ENCODE measurements at places on chromosomes 7 and 10.

GRCh38 chr7:80785961-80786536 lies 132.8 kb downstream of the SEMA3C start:
- H3K4me1 ChIP-seq, result no peaks in the 10 kb centered on the region
- H3K27ac ChIP-seq, result no peak overlapping the region
- H3K4me3 ChIP-seq, result no peak overlapping the region

DNA sequence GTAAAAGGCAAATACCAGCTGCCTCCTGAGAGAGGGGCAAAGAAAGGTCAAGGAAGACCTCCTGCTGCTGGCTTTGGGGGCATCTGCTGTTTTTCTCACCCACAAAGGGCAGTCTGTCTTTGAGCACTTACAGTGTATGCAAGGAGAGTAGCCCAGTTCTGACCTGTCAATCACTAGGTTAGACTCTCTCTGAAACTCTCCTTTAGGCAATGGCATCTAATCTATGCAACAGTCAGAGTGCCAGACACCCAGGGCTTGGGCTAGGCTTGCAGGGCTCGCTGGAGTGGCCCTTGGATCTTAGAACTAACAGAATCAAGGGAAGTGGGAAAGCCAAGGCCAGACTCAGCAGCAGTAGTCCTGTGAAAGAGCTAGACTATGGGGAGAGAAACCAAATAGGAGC lies 522.9 kb downstream of the NRG3 start:
- no peaks in the 10 kb centered on the region for H3K4me1 ChIP-seq
- no peaks in the 10 kb centered on the region for H3K27me3 ChIP-seq
- H3K36me3 ChIP-seq, result no peaks in the 10 kb centered on the region
- DNase-seq, result no peak
- H3K27ac ChIP-seq, result no peak overlapping the region

GRCh38 chr10:2733278-2733963 lies 333.9 kb upstream of the PFKP start:
- no peak overlapping the region for H3K27ac ChIP-seq
- H3K4me3 ChIP-seq, result no peak overlapping the region
- DNase-seq, result no peak

DNA sequence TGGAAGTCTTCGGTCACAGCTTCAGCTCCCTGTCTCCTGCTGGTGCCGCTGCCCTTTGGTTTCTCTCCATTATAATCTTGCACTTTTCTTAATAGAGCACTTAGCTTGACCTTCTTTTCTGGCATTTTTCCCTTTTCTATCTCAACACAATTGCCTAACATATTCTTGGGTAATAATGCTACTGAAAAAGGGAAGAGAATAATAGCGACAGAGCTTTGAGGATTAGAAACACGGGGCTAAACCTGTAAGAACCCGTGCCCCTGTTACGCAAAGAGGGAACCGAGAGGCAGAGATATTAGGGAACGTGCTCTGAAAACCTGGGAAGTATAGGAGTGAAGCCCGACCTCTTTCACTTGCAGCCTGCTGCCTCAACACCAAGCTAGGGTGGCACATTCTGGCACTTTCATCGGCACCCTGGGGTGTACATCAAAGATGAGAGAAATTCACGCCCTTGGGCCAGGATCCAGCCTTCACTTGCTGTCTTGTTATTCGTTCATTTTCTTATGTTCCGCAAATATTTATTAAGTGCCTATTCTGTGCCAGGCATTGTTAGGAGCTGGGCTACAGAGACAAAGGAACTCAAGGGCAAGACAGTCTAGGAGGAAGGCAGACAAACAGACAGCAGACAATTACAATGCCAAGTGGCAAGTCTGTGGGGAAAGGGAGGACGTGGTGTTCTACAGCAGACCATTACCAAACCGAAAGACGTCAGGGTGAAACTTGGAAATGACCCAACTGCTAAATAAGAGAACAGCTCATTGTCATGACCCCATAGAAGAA lies 33.0 kb upstream of the GALNTL5 start:
- no peak for DNase-seq
- no peak overlapping the region for H3K4me3 ChIP-seq
- H3K27me3 ChIP-seq, result no peaks in the 10 kb centered on the region
- no peaks in the 10 kb centered on the region for H3K36me3 ChIP-seq
- H3K27ac ChIP-seq, result no peak overlapping the region

DNA sequence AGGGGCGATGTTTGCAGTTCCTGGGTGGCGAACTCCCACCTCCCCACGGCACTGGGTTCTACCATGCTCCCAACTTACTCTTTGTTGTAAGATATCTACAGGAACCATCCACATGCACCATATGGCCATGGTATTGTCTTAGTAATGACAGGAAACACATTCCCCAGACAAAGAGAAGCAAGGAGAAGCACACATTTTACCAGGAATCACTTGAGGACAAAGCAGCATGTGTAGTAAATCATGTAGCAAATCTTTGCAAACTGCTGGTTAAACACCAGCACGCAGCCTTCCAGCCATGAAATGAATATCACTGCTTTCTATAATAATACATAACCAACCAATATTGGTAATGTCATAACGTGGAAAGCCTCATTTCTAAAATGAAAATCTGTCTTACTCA lies 101.2 kb downstream of the NRP1 start:
- H3K4me1 ChIP-seq, result peaks cover 85% of the 10 kb centered on the region
- H3K27ac ChIP-seq, result peak overlapping the region; percentile 99
- H3K27me3 ChIP-seq, result no peaks in the 10 kb centered on the region

GRCh38 chr7:81478664-81479063 lies 291.2 kb downstream of the HGF start:
- no peak overlapping the region for H3K4me3 ChIP-seq
- DNase-seq, result no peak
- no peaks in the 10 kb centered on the region for H3K27me3 ChIP-seq
- no peaks in the 10 kb centered on the region for H3K36me3 ChIP-seq
- no peak overlapping the region for H3K27ac ChIP-seq
- H3K4me1 ChIP-seq, result no peaks in the 10 kb centered on the region

DNA sequence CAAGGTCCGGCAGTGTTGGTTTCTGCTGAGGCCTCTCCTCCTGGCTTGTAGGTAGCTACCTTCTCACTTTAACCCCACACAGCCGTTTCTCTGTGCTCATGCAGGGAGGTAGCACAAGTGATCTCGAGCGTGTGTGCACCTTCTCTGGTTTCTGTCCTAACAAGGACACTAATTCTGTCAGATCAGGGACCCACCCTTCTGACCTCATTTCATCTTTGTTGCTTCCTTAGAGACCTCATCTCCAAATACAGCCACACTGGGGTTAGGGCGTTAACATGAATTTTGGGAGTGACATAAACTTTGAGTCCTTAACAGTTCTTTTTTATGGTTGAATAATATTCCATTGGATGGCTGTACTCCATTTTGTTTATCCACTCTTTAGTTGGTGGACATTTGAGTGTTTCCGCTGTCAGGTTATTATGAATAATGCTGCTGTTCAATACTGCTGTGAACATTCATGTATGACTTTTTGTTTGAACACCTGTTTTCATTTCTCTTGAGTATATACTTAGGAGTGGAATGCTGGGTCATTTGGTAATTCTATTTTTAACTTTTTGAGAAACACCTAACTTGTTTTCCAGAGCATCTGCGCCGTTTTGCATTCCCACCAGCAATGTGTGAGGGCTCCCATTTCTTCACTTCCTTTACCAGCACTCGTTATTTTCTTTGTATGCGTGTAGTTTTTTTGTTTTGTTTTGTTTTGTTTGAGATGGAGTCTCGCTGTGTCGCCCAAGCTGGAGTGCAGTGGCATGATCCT lies 57.5 kb downstream of the LCOR start:
- no peak for DNase-seq
- H3K36me3 ChIP-seq, result no peaks in the 10 kb centered on the region
- H3K27me3 ChIP-seq, result no peaks in the 10 kb centered on the region
- H3K4me3 ChIP-seq, result no peak overlapping the region
- H3K4me1 ChIP-seq, result no peaks in the 10 kb centered on the region
- H3K27ac ChIP-seq, result no peak overlapping the region

DNA sequence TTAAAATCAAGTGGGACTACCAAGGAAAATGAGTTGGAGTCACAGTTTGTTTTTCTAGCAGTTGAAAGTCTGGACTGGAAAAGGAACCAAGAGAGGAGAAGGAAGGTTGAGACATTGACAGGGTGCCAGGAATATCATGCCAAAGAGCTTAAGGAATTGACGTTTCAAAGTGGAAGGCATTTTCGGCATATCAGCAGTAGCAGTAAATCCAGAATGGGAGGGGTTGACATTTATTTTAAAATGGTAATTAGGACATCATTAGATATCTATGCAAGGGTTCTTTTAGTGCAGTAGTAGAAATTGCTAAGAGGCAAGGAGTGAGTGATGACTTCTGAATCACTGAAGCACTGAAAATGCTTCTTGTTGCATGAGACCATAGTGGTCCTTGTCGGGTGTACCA lies 335.9 kb upstream of the PLXDC2 start:
- no peak overlapping the region for H3K27ac ChIP-seq
- H3K4me3 ChIP-seq, result no peak overlapping the region
- no peaks in the 10 kb centered on the region for H3K4me1 ChIP-seq
- no peaks in the 10 kb centered on the region for H3K36me3 ChIP-seq

GRCh38 chr7:146683439-146683838 lies 566.8 kb downstream of the CNTNAP2 start:
- H3K4me3 ChIP-seq, result no peak overlapping the region
- no peak overlapping the region for H3K27ac ChIP-seq
- H3K27me3 ChIP-seq, result no peaks in the 10 kb centered on the region
- H3K36me3 ChIP-seq, result no peaks in the 10 kb centered on the region
- DNase-seq, result no peak

DNA sequence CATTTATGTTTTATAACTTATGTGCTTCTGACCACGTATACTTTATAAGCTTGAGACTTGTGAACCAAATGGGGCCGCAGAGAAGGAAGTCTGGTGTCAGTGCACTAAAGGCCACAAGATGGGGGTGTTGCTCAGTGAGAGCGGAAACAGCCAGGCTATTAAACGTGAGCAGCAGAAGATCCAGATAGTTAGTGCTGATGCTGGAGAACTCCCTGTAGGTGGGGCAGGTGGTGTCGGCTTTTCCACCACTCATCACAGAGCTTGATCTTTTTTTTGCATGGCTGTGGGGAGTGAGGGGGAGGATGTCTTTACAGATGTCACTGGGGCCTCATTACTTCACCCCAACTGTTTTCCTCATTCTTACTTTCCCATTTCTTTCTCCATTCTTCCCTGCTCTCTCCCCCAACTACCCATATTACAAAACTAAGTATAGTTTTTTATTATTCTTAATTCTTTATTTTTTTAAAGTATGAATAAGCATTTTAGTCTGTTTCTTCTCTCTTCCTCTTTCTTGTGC lies 34.7 kb downstream of the ACADSB start:
- H3K36me3 ChIP-seq, result no peaks in the 10 kb centered on the region
- H3K4me3 ChIP-seq, result no peak overlapping the region
- no peak overlapping the region for H3K27ac ChIP-seq
- no peaks in the 10 kb centered on the region for H3K27me3 ChIP-seq
- DNase-seq, result peak; percentile 61
- no peaks in the 10 kb centered on the region for H3K4me1 ChIP-seq

DNA sequence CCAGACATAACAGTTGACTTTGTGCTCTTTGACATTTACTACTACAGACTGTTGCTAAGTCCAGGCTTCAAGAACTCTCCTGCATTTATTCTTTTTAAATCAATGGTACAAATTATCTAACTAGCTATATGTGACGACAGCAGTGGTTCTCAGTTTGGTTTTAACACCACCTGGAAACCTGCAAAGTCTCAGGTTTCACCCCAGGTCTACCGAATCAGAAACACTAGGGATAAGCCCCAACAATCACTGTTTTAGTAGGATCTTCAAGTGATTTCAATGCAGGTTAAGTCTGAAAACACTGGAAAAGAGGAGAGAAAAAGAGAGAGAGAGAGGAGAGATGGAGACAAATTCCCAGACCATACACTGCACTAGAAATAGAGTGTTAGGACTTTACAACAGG lies 519.0 kb downstream of the PCDH15 start:
- DNase-seq, result no peak
- no peaks in the 10 kb centered on the region for H3K27me3 ChIP-seq
- H3K27ac ChIP-seq, result no peak overlapping the region
- H3K4me3 ChIP-seq, result no peak overlapping the region
- no peaks in the 10 kb centered on the region for H3K4me1 ChIP-seq
- H3K36me3 ChIP-seq, result no peaks in the 10 kb centered on the region

DNA sequence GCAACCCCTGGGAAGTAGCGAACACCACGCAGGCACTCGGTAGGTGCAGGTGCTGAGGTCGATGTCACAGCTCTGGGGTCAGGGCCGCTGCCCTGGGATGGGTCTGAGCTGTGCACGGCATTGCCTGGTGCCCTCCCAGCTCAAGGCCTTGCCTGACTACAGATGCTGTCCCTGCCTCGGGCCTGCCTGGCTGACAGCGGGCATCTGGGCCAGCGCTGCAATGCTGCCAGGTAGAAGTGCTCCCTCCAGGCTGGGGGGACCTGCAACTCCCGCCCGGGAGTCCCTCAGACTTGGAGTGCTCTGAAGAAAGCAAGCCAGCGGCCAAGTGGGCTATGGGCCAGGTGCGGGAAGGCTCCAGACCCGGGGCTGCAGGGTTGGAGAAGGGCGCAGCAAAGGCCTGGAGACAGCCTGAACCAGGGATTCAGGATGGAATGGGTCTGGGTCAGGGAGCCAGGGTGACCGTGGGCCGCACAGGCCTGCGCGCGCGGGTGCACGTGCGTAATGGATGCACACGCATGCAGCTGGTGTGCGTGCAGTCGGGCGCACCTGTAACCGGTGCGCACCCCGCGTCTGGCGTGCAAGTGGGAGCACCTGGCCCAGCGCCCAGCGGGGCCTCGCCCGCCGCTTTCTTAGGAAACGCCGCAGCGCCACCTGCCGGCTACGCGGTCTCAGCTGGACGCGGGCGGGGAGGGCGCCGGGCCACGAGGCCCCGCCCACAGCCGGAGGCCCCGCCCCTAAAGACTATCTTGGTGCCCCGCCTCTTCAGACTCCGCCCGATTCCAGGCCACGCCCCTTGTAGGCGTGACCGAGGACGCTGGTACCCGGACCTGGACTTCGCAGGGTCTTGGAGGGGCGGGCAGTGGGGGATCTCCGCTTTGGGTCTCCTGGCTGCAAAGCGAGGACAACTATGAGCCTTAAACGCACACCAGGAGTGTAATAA lies 46.7 kb downstream of the MICALL2 start:
- H3K4me1 ChIP-seq, result no peaks in the 10 kb centered on the region
- no peaks in the 10 kb centered on the region for H3K27me3 ChIP-seq
- no peaks in the 10 kb centered on the region for H3K36me3 ChIP-seq
- no peak overlapping the region for H3K27ac ChIP-seq
- no peak overlapping the region for H3K4me3 ChIP-seq
- peak; percentile 89 for DNase-seq

GRCh38 chr7:875476-876076 lies 778 bp upstream of the GET4 start:
- peaks cover 9% of the 10 kb centered on the region for H3K36me3 ChIP-seq
- peak overlapping the region; percentile 45 for H3K27ac ChIP-seq
- H3K27me3 ChIP-seq, result no peaks in the 10 kb centered on the region
- no peak for DNase-seq
- H3K4me3 ChIP-seq, result no peak overlapping the region

DNA sequence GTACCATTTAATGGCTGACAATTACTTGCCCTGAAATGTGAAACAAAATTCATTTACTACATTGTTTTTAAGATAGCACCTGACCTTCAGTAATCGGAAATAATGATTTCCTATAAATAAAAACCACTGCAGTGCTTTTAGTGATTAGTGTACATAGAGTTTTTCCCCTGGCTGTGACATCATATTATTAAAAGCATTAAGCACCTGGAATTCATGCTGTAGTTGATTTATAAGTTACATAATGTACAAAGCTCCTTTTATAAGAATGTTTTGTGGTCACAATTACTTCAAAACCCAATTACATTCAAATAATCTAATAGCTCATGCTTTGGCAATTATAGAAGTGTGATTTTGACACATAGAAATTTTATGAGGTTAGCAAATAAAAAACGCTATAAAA lies 44.3 kb upstream of the EIF4H start:
- no peak overlapping the region for H3K4me3 ChIP-seq
- H3K36me3 ChIP-seq, result no peaks in the 10 kb centered on the region
- no peak for DNase-seq
- no peak overlapping the region for H3K27ac ChIP-seq
- H3K4me1 ChIP-seq, result no peaks in the 10 kb centered on the region

Data from endothelial cell of umbilical vein (primary cell).